ENCODE measurements at places on chromosomes 6 and 20.

DNA sequence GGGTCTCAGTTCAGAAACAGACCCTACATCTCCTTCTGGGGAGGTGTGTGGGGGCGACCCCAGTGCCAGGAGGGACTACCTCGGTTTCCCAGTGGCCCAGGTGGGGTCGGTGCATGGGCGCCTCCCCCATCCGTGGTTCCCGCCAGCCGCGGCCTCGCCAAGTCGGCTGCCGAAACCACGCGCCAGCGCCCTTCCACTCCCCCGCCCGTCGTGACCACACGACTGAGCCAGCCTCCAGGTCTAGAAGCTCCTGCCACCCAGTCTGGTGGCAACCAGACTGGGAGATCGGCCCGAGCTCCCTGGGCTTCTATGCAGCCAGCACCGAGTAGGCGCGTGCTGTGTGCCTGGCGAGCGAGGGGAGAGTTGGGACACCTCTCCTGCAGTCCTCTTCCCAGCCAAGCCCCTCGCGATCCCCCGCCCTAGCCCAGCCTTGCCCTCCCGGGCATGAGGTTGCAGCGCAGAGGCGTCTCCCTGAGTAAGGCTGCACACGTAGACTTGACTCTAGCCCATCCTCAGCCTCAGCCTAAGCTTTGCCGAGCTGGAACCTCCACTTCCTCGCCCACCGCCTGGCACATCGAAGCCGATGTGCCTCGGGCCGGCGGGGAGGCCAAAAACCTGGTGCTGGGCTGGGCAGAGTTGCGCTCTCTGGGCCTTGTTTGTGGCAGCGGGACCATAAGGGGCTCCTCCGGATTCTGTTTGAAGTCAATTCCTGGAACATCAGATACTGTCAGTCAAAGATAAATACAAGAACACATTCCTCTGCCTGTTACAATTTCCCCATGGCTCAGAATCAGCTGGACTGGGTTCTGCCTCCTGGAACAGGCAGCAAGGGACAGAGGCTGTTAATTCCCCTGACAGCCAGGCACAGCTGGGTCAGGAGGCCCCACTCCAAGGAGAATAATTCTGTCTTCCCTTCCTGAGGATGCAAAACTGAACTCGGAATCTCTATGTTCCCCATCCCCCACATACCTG is 1.5 kb upstream of the CPNE5 start:
- no peak overlapping the region for H3K27ac ChIP-seq
- H3K27me3 ChIP-seq = peaks cover 26% of the 10 kb centered on the region
- peak overlapping the region; percentile 81 for H3K4me3 ChIP-seq
- DNase-seq = no peak

- no peak for DNase-seq
- H3K27ac ChIP-seq = no peak overlapping the region
- no peaks in the 10 kb centered on the region for H3K27me3 ChIP-seq
- H3K4me1 ChIP-seq = peaks cover 7% of the 10 kb centered on the region
Observed at GRCh38 chr20:58696411-58696961, 3.9 kb downstream of the NPEPL1 start.

DNA sequence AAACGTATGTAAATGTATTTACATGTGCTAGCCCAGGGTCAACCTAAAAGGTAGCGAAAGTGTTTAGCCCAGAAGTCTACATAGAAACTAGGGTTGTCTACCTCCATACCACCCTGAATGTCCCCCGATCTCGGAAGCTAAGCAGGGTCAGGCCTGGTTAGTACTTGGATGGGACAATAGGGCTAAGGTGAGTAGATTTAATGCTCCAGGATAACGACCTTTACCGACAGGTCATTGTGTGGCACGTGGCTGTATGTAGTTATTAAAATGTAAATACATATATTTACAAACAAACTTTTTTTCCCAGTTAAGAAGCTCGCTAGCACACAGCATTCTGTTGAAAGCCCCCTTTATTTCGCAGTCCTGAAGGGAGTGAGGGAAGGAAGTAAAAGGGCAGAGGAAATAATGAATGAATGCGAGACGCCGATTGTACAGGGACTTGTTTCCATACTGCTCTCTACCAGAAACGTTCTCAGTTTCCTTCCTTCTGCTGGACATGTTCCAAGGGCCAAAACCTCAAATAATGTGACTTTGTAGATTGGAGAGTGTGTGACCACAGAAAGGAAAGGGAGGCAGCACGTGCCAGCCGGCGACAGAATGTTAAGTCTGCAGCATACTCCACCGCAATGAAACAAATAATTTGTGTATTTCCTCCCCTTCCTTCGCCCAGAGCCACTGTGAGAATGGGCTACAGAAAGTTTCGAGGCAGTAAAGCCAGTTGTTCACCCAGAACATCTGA is 612 bp downstream of the ADAT2 start:
- no peaks in the 10 kb centered on the region for H3K27me3 ChIP-seq
- peak overlapping the region; percentile 96 for H3K27ac ChIP-seq
- H3K4me1 ChIP-seq = peaks cover 38% of the 10 kb centered on the region
- peak overlapping the region; percentile 98 for H3K4me3 ChIP-seq
- peak; percentile 34 for DNase-seq
- H3K36me3 ChIP-seq = peaks cover 23% of the 10 kb centered on the region

- peaks cover 36% of the 10 kb centered on the region for H3K4me1 ChIP-seq
- no peak for DNase-seq
- H3K4me3 ChIP-seq = no peak overlapping the region
- no peaks in the 10 kb centered on the region for H3K36me3 ChIP-seq
Observed at GRCh38 chr20:53874104-53874503, 196.3 kb downstream of the BCAS1 start.

GRCh38 chr20:62924442-62925075 is 1.7 kb downstream of the DIDO1 start:
- H3K36me3 ChIP-seq = peaks cover 4% of the 10 kb centered on the region
- H3K4me3 ChIP-seq = peak overlapping the region; percentile 97
- H3K27ac ChIP-seq = peak overlapping the region; percentile 30

DNA sequence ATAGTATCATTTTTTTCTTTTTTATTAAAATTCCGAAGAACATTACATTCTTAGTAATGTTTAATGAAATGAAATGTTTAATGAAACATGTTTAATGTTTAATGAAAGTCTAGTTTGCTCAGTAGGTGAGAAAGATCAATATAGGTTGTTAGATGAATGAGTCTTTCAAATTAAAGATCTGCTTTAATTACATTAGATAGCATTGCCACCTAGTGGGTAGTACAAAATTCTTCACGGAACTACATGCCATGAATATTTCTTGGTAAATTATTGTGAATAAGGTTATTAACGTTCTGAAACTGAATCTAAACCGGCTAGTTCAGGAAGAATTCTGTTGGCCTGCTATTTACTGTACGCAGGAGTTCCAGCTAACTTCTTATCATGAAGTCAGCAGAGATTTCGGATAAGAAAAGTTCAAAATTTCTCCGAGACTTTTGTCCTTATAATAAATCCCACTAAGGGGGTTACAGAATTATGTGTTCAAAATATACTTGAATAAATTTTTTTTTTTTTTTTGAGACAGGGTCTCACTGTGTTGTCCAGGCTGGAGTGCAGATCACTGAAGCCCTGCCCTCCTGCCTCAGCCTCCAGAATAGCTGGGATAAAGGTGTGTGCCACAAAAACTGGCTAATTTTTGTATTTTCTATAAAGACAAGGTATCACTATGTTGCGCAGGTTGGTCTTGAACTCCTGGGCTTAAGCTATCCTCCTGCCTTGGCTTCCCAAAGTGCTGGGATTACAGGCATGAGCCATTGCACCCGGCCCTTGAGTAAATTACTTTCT is 7.9 kb upstream of the GMNN start:
- H3K4me3 ChIP-seq = no peak overlapping the region
- H3K27ac ChIP-seq = no peak overlapping the region
- DNase-seq = no peak
- H3K36me3 ChIP-seq = no peaks in the 10 kb centered on the region

DNA sequence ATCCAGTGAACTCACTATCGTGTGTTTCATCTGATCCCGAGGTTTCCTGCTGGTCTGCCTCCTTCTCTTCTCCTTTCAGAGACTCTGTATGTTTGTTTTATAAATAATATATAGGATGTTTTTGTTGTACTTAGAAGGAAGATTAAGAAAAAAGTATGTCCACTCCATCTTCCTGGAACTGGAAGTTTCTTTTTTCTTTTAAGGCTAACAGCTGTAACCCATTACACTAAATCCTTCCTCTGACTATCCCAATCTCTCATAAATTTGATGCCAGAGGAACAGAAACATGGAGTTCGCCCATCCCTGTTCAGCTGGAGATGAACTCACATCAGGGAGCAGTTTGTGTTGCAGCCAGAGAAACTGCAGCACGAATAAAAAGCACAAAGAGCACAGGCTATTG is 20.7 kb downstream of the RIPK1 start:
- H3K4me3 ChIP-seq = no peak overlapping the region
- H3K36me3 ChIP-seq = peaks cover 58% of the 10 kb centered on the region
- no peaks in the 10 kb centered on the region for H3K4me1 ChIP-seq
- no peak for DNase-seq

GRCh38 chr20:1283522-1284510 is 17.7 kb downstream of the SNPH start:
- peaks cover 3% of the 10 kb centered on the region for H3K4me1 ChIP-seq
- H3K27me3 ChIP-seq = no peaks in the 10 kb centered on the region
- no peaks in the 10 kb centered on the region for H3K36me3 ChIP-seq

GRCh38 chr6:44621846-44622245 is 234.3 kb downstream of the CDC5L start:
- H3K36me3 ChIP-seq = no peaks in the 10 kb centered on the region
- no peaks in the 10 kb centered on the region for H3K27me3 ChIP-seq
- DNase-seq = no peak
- H3K4me3 ChIP-seq = no peak overlapping the region
- peaks cover 8% of the 10 kb centered on the region for H3K4me1 ChIP-seq
- no peak overlapping the region for H3K27ac ChIP-seq

DNA sequence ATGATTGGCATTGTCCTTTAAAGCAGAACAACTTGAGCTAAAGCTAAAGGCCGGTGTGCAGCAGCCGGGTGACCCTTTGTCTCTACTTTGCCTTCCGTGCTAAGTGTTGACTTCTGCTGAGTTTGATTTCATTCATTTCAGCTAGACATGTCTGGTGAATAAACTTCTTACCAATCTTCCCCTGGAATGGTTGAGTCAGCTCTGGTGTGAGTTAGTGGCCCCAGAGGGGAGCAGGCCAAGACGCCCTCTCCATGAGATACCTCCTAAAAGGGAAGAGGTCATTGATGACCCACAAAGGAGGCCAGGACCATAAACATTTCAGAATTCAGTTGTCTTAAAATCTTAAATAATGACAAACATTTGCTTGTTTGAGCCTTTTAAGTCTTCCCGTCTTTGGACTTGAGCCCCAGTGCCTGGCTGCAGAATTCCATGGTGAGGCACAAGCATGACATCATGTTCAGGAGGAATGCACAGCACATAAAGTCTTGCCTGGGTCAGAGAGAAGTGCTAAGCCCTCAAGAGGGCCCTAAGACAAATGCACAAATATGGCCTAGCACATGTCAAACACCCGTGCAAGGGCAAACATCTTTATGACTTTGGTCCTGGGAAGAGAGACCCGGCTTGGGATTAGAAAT is 96.3 kb upstream of the NEDD9 start:
- peaks cover 50% of the 10 kb centered on the region for H3K36me3 ChIP-seq
- H3K27ac ChIP-seq = peak overlapping the region; percentile 71
- H3K4me1 ChIP-seq = peaks cover 73% of the 10 kb centered on the region
- H3K4me3 ChIP-seq = no peak overlapping the region
- DNase-seq = no peak

GRCh38 chr20:57190536-57191264 is 75.7 kb downstream of the BMP7 start:
- H3K4me1 ChIP-seq = no peaks in the 10 kb centered on the region
- no peaks in the 10 kb centered on the region for H3K36me3 ChIP-seq
- DNase-seq = no peak
- no peak overlapping the region for H3K27ac ChIP-seq

GRCh38 chr20:12434672-12435071 is 517.0 kb downstream of the BTBD3 start:
- no peak for DNase-seq
- no peaks in the 10 kb centered on the region for H3K27me3 ChIP-seq
- H3K4me3 ChIP-seq = no peak overlapping the region
- H3K27ac ChIP-seq = no peak overlapping the region

GRCh38 chr20:36298061-36298460 is 8.1 kb upstream of the DLGAP4 start:
- H3K27ac ChIP-seq = no peak overlapping the region
- no peak overlapping the region for H3K4me3 ChIP-seq
- no peaks in the 10 kb centered on the region for H3K36me3 ChIP-seq
- no peaks in the 10 kb centered on the region for H3K4me1 ChIP-seq
- no peak for DNase-seq

- no peak overlapping the region for H3K4me3 ChIP-seq
- H3K4me1 ChIP-seq = no peaks in the 10 kb centered on the region
Observed at GRCh38 chr20:63222541-63222940, 6.6 kb upstream of the YTHDF1 start.

DNA sequence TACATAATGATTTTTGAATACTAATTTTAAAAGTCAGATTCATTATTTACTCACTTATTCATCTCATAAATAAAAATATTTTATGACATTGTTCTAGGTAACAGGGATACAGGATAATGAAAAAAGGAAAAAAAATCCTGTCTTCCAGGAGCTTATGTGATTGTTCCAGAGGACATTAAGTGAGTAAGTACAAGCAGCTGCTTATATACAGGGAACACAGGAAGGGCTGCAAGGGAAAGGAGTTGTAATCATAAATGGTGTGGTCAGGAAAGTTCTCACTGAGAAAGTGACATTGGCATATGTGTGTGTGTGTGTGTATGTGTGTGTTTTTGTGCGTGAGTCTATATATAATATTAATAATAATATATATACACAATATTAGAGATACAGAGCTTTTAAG is 121.8 kb downstream of the HAO1 start:
- no peaks in the 10 kb centered on the region for H3K36me3 ChIP-seq
- H3K27me3 ChIP-seq = no peaks in the 10 kb centered on the region
- DNase-seq = no peak
- H3K4me3 ChIP-seq = no peak overlapping the region
- H3K4me1 ChIP-seq = no peaks in the 10 kb centered on the region

- DNase-seq = no peak
- peaks cover 37% of the 10 kb centered on the region for H3K27me3 ChIP-seq
- H3K4me1 ChIP-seq = no peaks in the 10 kb centered on the region
- H3K36me3 ChIP-seq = no peaks in the 10 kb centered on the region
- H3K4me3 ChIP-seq = no peak overlapping the region
- H3K27ac ChIP-seq = no peak overlapping the region
Observed at GRCh38 chr6:41406728-41407489, 71.5 kb downstream of the NCR2 start.

- H3K27me3 ChIP-seq = no peaks in the 10 kb centered on the region
- peaks cover 15% of the 10 kb centered on the region for H3K4me1 ChIP-seq
- H3K36me3 ChIP-seq = no peaks in the 10 kb centered on the region
- no peak for DNase-seq
Observed at GRCh38 chr20:40922865-40923264, 105.8 kb upstream of the TOP1 start.
